T-helper 1 cell (primary cell): ENCODE measurements at places on chromosomes 2 and 18.

GRCh38 chr18:52888014-52888413 lies 548.0 kb downstream of the DCC start:
- DNase-seq: no peak

- DNase-seq: no peak
Observed at GRCh38 chr2:65000644-65001043, 11.4 kb downstream of the SLC1A4 start.

GRCh38 chr2:237128026-237128703 lies 42.5 kb downstream of the COPS8 start:
- no peak for DNase-seq

DNA sequence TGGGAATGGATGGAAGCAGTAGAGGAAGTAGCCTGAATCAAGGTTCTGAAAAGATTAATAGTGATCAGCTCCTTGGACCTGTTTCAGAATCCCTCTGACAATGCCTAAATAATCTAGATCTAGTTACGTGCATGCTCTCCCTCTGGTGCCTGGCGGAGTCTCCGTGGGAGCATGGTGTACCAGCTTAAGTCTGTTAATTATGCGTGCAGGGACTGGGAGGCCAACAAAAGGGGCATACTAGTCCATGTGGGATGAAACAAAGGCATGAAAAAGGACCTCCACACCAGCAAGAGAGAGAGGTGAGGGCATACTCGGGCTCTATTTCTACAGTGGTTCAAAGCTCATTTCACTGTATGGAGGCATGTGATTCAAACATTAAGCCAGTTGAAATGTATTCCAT lies 200.3 kb downstream of the DPP4 start:
- DNase-seq: no peak

DNA sequence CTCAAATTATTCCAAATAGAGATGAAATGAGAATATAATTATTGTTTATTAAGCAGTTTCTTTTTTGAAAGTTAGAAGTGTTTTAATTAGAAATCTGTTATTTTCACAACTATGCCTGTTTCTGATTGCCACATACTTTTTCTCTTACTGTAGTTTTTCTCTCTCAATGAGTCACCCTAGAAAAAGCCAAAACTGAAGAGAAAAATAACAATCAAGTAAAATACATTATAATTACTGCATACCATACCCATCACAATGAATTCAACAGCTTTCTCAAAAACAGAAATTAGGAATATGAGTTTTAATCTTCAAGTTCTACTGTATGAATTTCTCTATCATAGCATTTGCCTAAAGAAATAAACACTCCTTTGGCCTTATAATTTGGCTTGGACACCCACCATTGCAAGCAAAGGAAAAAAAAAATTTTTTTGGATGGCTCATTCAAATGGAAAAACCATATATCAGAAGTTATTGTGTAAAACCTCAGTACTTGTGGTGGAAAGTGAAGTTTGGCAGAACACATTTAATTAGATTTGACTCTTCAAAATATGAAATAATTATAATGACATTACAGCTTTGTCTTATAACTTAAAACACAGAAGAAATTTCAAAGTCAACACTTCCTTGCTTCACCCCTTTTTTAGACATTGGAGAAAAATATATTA lies 138.5 kb downstream of the DYM start:
- no peak for DNase-seq

DNA sequence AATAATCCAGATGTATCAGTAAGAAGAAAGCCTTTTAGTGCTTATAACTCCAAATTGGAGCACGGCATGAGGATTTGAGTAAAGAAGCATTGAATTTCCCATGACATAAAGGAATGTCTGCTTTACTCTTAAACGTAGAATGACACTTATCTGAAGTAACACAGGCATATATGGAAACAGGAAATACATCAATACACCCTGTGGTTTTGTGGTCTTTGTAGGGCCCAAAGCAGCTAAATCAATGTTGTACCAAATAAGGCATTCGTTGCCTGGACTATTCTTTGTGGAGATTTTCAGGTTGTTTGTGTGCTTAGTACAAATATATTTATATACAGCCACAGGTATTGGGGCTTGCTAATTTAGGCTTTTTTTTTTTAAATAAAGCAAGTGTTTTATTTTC lies 660.5 kb downstream of the LRRTM4 start:
- DNase-seq: no peak

DNA sequence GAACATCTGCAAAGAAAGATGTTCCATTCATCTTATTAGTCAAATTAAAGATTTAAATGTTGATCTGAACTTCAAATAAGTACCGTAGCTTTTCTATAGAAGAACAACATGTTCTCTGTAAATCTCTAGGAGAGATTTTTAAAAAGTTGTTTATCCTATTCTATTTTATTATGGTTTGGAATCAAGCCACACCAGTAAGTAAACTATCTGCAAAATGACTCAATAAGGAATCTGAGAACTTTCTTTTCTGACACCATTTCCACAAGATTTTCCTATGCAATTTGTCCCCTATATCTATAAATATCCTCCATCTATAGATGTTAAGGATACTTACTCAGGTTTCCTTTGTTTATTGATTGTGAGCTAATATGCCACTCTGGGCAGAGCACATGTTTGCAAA lies 736.6 kb downstream of the CBLN2 start:
- DNase-seq: no peak

DNA sequence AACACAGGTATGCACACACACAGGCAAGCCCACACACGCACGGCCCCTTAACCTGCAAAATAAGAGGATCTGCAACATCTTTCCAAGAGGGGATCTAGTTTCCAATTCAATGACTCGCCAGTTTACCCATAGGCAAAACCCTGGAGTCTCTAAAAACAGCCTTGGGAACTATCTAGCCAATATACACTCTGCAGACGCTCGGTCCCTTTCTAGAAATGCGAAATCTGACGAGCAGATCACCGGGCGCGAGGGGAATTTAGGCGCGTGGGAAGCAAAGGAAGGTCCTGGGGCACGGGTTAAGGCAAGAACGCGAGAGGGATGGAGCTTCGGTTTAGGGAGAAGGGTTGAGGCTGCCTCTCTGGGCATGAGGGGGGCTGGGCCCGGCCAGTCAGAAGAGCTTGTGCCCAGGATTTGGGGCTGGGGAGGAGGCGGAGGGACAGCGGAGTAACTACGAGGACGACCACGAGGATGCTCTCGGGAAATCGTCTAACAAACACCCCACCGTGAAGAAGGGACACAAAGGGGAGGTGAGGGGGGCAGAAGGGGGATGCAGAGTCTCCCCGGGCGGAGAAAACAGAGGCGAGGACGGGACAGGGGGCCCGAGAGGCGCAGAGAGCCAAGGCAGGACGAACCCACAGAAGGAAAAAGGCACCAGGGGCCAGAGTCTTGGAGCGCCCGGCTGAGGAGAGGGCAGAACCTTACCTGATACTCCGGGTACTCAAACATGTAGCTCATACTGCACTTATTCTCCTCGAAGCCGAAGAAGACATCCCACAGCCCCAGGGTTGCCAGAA lies 542 bp downstream of the PGAP1 start:
- DNase-seq: no peak

DNA sequence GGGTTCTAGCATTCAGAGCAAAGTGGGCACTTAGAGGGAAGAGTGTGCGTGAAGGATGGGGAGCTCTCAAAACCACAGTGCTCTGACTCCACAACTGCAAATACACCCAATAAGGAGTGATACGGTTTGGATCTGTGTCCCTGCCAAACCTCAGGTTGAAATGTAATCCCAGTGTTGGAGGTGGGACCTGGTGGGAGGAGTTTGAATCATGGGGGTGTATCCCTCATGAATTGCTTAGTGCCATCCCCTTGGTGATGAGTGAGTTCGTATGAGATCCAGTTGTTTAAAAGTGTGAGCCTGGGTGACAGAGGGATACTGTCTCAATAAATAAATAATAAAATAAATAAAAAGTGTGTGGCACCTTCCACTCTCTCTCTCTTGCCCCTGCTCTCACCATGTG lies 50.3 kb upstream of the CCDC85A start:
- no peak for DNase-seq

DNA sequence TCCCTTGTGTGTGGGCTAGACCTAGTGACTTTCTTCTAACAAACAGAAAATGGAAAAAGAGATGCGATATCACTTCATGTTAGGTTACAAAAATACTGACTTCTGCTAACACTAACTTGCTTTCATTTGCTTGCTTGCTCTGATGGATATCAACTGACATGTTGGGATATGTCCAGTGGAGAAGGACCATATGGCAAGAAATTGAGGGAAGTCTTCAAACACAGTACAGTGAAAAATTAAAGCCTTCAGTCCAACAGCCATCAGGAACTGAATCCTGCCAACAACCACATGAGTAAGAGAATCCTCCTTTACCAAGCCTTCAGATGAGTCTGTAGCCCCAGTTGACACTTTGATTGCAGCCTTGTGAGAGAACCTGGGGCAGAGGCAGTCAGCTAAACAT lies 143.9 kb downstream of the MAIP1 start:
- DNase-seq: no peak

GRCh38 chr2:141899740-141900139 lies 231.1 kb downstream of the LRP1B start:
- no peak for DNase-seq

GRCh38 chr18:24809173-24809950 lies 348.9 kb downstream of the HRH4 start:
- no peak for DNase-seq

DNA sequence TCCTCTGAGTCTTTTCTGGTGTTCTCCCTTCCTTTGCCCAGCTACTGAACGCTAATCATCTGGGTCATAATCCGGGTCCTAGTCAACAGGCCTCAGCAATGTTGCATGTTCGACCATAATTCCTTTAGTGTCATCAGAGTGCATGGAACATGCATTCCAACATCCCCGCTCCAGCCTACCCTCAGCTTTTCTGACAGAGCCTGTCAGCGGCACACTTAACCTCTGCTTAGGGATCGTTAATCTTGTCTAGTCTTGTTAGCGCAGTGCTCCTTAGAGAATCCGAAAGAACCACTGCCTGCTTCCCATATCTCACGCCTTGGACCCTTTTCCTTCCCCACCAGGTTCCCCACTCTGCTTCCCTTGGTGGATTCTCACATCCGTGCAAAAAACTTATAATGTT lies 767.9 kb upstream of the ID2 start:
- DNase-seq: no peak

- no peak for DNase-seq
Observed at GRCh38 chr2:219689676-219690628, 62.5 kb downstream of the SLC4A3 start.

DNA sequence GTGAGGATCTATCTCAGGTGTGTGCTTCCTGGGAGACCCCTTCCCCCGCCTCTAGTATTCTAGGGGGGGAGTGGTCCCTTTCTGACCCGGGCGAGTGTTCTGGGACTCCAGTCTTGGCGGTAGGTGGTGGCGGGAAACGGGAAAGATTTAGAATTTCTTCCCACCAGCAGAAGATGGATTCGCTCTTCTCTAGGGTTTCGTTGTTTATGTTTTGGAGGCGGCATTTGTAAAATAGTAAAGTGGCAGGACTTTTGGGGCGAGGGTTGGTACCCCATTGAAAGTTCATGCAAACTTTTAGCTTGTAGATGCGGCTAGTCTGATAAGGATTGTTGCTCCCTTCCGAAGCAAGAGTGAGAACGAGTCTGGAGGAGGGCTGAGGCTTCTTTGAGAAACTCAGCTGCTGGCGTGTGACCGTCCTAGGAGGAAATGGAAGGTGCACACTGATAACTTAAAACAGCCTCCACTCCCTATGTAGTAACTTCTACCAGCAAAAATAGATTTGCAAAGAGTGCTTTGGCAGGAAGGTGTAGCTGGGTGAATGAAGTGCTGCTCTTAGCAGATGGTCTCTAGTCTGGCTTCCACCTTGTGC lies 412 bp downstream of the GPD2 start:
- DNase-seq: peak; percentile 48

GRCh38 chr2:103123516-103123915 lies 361.7 kb downstream of the TMEM182 start:
- DNase-seq: no peak

DNA sequence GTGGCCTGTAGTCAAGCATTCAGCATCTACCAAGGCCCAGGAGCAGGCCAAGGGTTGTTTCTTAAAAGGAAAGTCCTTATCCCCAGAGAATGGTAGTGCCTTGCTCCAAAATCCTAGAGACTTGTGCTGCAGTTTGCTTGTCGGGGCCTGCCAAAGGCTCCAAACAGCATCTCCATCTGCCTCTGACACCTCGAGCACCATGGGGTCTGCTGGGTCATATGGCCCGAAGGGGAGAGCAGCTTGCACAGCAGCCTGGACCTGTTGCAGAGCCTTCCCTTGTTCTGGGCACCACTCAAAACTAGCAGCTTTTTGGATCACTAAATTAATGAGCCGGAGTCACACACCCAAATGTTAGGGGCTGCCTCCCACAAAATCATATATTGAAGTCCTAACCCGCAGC lies 35.7 kb downstream of the GNAL start:
- DNase-seq: no peak

GRCh38 chr18:47679864-47680263 lies 250.6 kb downstream of the SMAD2 start:
- no peak for DNase-seq

GRCh38 chr18:36186461-36187192 lies 670 bp upstream of the MOCOS start:
- DNase-seq: no peak

DNA sequence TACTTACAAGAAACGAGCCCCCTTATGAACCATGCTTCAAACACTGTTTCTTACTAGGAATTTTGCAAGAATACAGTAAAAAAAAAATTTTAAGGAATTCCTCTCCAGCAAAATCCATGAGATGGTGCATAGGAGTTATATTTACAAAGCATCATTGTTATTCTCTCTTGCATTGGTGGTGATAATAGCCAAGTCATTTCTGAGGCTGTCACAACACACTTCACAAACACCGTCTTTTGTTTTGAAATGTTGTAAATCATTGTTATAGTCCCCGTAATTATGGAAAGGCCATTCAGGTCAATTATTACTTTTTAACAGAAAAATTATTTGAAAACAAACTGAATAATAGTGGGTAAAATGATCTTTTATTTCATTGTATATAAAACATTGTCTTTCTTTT lies 60.1 kb downstream of the DYNC1I2 start:
- no peak for DNase-seq

GRCh38 chr2:8638327-8638726 lies 43.5 kb upstream of the ID2 start:
- DNase-seq: no peak

DNA sequence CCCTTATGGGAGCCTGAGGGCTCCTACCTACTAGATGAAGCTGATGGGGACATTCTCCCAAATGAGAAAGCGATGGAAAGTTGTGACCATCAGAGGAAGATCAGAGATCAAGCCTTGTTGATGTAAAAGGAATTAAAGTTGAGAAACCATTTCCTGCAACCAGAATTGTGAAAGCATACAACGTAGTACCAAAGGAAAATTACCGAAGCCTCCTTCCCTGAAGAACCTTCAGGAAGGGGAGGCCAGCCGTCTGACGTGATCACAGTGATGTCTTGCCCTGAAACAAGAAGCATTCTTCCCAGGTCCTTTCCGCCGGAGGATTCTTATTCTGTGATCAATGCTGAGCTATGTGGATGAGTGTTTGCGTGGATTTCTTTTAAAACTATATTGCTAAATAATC lies 211.6 kb upstream of the TNP1 start:
- DNase-seq: no peak

GRCh38 chr18:32881009-32881408 lies 108.2 kb upstream of the KLHL14 start:
- no peak for DNase-seq

- DNase-seq: peak; percentile 56
Observed at GRCh38 chr2:113138428-113139322, 11.3 kb downstream of the IL1RN start.
